Mucosa of descending colon (tissue), 3 donors: ENCODE measurements at places on chromosomes 13 and 19.

- DNase-seq, result no peak
Observed at GRCh38 chr19:6020166-6020882, 42.4 kb upstream of the RANBP3 start.

DNA sequence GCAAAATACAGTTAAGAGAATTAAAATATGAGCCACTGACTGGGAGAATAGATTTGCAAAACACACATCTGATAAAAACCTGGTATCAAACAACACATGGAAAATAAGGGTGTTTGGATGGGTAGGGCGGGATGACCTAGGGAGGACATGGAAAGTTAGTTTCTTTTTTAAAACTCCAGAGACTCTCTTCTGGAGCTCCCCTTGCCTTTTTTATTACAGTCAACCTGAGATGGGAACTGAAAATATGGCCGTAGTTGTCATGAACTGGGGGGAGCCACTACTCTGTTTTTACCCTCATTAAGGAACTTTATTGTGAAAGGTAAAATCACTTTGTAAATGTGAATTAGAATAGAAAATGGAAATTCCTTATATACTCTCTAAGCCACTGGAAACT is 113.0 kb downstream of the ATP11A start:
- DNase-seq, result no peak

- no peak for DNase-seq
Observed at GRCh38 chr19:33426621-33427361, 53.3 kb downstream of the CEBPG start.

GRCh38 chr19:771332-771785 is 20.4 kb downstream of the MISP start:
- peak; percentile 49 for DNase-seq

DNA sequence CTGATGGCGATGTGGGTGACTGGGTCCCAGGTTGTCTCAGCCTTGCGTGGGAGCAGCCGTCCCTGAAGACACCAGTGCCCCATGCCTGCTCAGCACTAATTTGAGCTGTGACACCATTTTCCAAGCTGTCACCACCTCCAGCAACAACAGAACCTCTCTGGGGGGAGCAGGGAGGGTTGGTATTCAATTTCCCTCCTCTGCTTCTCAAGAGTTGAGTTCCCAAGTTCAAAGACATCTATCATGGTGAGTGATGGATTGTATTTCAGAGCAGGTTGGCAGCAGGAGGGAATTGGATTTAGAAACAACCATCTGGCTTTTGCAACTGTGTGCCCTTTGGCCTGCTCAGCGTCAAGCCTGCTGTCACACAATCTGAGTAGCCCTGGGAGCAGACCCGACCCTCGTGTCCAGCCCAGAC is 46.9 kb upstream of the UQCRFS1 start:
- DNase-seq, result no peak

DNA sequence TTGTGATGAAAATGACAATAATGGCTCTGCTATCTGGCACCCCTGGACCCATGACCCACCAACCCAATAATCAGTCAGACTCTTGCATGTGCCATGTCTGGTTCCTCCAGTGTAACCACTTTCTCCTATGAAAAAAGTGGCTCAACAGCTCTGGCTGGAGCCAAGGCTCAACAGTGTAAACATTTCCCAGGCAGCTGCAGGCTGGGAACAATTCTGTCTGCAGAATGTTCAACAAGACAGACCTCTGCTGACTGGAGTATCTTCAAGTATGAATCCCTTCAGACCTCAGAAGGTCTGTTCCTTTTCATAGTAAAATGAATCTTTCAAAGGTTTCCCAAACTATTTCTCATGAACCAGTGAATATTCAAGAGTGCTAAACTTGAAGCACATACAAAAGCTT is 410.1 kb upstream of the HTR2A start:
- DNase-seq, result no peak

DNA sequence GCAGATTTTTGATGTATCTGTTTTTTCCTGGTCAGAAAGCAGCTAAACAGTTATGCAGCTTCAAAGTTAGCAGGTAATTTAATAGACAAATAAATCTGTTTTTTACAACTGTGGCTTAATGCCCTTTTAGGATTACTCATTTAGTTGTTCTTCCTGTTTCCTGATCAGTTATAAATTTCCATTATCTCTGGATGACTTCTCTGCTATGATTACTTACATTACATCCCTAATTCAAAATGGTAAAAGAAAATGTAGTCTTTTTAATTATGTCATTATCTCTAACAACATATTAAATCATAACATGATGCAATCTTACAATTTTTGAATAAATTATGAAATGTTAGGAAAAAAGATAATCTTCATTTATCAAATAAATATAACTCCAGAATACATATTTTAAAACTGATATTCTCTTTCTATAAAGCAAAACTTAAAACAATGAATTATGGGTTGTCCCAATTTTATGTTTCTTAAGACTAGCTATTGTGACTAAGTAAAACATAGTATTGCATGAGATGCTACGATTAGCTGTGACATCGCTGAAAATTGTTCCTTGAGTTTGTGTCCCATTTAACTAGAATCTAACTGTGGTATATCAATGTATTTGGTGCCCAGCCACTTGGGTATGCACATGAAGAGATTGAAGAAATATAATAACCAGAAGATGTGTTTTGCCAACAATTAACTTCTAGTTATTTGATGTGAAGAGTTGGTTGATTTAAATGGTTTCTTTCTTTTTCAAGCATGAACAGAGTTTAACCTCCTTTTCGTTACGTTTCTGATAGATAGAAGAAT is 605.3 kb upstream of the SPRY2 start:
- DNase-seq, result no peak

GRCh38 chr13:40221460-40222201 is 444.8 kb downstream of the FOXO1 start:
- no peak for DNase-seq

DNA sequence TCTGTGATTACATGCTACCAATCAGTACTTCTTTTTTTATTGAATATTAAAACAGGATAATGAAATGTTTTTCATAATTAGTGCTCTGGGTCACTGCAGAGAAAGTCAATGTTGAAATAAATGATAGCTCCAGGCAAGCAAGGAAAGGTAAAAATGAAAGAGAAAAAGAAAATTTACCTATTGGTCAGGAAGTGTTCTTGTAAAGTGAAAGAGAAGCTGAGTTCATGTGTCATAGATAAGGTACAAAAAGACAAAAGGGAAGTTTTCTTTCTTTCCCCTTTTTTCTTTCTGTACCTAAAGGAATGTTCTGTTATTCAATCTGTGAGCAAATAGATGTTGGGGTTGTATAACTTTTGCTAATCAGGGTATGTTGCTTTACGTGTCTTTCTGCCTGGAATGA is 197.0 kb downstream of the PCDH9 start:
- DNase-seq, result no peak

GRCh38 chr19:30802424-30803013 is 430.3 kb downstream of the ZNF536 start:
- no peak for DNase-seq

DNA sequence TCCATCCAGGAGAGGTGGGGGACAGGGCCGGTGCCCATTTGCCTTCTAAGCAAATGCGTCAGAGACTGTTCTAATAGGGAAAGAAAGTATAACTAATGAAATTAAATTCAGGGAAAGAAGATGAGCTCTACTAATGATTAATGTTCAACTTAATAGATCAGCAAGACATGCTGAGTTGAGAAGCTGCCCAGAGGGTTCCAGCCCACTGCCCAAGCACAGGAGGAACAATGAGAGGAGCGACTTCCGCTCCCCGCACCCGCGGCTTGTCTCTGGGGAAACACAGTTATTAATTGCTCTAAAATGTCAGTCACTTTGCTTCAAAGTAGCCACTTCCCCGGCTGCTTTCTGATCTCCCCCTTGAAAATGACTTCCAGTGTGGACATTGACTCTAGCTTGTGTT is 331.3 kb downstream of the UQCRFS1 start:
- DNase-seq, result no peak

GRCh38 chr19:29302002-29302928 is 89.3 kb upstream of the UQCRFS1 start:
- no peak for DNase-seq

GRCh38 chr19:27738569-27739193 is 1474.3 kb downstream of the UQCRFS1 start:
- no peak for DNase-seq

- DNase-seq, result no peak
Observed at GRCh38 chr13:91346850-91347201, 661 bp upstream of the MIR17HG start.

DNA sequence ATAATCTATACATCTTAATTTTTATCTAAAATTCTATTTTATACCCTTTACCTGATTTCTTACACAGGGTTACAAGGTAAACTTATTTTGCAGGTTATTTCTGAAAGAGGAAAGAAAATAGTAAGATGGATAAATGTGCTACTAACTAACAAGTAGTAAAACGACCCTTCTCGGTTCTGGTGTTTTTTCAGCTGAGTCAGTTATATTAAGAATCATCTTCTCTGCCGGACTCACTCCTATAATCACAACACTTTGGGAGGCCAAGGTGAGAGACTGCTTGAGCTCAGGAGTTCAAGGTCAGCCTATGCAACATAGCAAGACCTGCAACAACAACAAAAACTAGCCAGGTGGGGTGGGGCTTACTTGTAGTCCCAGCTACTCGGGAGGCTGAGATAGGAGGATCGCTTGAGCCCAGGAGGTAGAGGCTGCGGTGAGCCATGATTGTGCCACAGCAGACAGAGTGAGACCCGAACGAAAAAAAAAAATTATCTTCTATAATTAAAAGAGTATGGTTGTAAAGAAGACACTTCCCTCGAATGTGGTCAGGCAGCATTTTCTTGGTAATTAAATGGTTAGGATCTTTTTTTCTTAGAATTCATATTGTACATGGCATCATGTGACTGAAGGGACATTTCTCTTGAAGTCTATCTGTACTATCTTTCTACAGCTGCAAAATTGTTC is 27.9 kb upstream of the RCBTB2 start:
- no peak for DNase-seq
